ENCODE measurements at places on chromosomes 1 and 21.

DNA sequence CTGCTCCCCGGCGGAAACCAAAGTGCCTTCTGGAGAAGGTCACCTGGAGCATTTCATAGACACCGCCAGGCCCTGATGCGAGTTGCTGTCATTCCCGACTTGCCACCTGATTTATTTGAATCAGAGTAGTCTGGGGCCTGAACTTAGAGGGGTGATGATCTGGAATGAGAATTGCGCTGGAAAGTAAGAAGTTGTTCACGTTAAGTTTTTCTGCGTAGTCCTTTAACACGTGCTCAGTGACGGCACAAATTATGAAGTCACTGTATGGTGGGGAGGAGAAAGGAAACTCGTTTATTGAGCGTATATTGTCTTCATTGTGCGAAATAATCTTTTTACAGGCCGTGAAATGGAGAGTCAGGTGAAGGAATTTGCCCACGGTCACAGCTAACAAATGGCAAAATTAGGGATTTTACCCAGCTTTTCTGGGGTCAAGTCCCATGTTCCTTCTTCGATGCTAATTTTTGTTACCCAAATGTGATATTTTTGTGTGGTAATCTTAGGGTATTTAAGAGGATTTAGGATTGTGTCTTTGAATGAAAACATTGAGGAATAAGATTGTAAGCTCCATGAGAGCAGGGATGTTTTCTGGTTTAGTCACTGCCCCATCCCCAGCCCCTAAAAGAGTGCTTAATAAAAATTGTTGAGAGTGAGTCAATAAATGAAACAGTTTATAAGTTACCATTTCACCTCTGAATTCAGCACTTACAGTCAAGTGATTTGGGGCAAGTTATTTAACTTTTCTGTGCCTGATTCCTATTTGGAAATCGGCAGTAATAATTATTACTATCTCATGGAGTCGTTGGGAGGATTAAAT is 46.4 kb upstream of the NBL1 start:
- DNase-seq = no peak

GRCh38 chr1:235416662-235417049 is 49.4 kb downstream of the TBCE start:
- DNase-seq = no peak

- DNase-seq = peak; percentile 75
Measured at GRCh38 chr1:205440476-205441317, 15.1 kb downstream of the BLACAT1 start.

DNA sequence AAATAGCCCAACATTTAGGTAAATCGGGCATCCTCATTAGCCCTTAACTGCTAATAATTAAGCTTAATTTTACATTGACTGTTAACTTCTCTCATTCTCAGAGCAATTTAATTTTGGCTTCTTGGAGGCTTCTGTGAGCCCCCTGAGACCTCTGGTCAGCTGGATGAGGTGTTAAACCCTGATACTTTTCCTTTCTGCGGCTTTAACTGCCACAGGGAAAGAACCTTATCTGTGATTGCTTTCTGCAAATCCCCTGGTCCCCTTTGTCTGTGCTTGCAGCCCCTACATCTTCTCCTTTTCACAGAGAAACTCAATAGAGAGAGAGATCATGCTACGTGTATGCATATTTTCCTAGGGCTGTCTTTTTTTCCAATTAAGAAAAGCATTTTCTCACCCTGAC is 184.5 kb upstream of the CSF3R start:
- DNase-seq = no peak

DNA sequence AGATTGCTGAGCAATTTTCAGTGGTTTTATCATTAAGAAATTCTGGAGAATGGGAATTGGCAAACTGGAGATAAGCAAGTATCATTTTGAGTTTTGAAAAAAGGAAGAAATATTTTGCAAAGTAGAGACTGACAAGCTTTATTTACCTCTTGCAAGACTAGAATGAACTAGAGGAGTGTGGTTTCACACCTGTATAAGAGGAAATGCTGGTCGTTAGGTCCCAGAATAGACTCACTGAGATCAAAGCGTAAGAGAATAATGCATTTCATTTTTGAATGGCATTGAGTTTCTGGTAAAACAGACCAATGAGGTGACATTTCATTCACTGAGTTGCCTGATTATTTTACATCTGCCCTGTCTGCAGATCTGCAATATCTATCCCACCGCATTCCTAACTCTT is 308.1 kb downstream of the ADGRL2 start:
- no peak for DNase-seq

DNA sequence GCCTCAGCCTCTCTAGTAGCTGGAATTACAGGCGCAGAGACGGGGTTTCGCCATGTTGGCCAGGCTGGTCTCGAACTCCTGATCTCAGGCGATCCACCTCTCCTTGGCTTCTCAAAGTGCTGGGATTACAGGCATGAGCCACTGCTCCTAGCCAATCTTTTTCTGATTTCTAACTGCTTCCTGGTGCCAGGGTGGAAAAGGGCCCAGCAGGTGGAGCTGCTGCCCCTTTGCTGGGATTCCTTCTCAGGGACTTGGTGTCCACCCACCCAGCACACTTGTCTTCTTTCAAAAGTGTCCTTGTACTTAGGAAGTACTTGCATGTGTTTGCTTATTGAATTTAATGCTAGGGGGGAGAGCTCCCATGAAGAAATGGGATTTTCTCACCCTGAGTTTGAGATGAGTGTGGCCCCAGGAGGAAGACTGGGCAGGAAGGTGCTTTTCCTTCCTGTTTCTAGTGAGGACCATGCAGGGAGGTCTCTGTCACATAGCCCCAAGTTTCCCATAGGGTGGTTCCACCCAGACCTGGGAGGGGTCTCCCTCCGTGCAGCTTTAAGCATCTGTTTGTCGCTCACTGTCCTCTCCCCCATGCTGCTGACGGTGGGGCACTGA is 14.2 kb downstream of the UTP11 start:
- DNase-seq = peak; percentile 68

DNA sequence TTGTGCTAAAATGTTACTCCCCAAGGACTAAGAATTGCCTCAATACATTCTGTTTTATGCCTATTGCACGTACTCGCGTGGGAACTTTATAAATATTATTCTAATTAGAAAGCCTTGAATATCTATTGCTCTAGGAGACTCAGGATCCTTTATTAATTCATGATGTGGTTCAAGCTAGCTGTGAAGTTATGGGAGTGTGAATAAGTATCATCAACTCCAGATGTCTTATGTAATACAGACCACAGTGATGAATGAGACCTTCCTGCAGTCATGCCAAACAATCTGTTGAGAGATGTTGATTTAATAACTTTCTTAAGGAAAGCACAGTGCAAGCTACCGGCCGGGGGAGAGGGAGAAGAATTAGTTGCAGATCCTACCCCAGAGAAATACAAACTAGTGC is 519.2 kb upstream of the ZP4 start:
- DNase-seq = no peak

GRCh38 chr21:36388096-36388495 is 2.9 kb downstream of the CHAF1B start:
- DNase-seq = no peak

GRCh38 chr21:46062471-46063211 is 35.3 kb upstream of the COL6A2 start:
- DNase-seq = no peak

Data from activated CD4-positive, alpha-beta T cell treated with anti-CD3 and anti-CD28 coated beads, Interleukin-2, amount 50 U/mL, for 48 hours (primary cell).